ENCODE measurements at places on chromosomes 11 and 22. TPM values are rescaled to one million over a fixed set of nuclear protein-coding genes. Genes with fewer than 3 reads are reported as not detected.

SHANK3 gene
- polyA plus RNA-seq, result 26.1 TPM

CPT1A gene
- polyA plus RNA-seq, result 20.1 TPM

CADM1 gene
- 0.92 TPM for polyA plus RNA-seq

NXPE4 gene
- polyA plus RNA-seq, result not detected

SART1 gene
- polyA plus RNA-seq, result 21.8 TPM
